ENCODE measurements at places on chromosomes 13 and 19. TPM values are rescaled to one million over a fixed set of nuclear protein-coding genes. Genes with fewer than 3 reads are reported as not detected.

CEACAM3 gene
- polyA plus RNA-seq = not detected

PCDH9 gene
- 0.72 TPM for polyA plus RNA-seq

GRCh38 chr19:43768273-43769050, 12.3 kb downstream of the KCNN4 start:
- no peak for DNase-seq

TM9SF2 gene
- polyA plus RNA-seq = 86.3 TPM

- no peak for DNase-seq
These were observed 43.8 kb upstream of the ZNF728 start for GRCh38 chr19:23046743-23047142.

- DNase-seq = no peak
These were observed 8.3 kb upstream of the KCNN4 start for GRCh38 chr19:43789029-43789428.

GRCh38 chr13:19863323-19864023, at the start of gene ZMYM5:
Gene ZMYM5, minus strand, starts transcription at chr13:19863649. Its CDS starts 11,469 bp downstream, at chr13:19852180.
- peak; percentile 98 for DNase-seq

- DNase-seq = no peak
These were observed at the start of gene OR10H5 for GRCh38 chr19:15787611-15788155. Gene OR10H5, plus strand, starts transcription at chr19:15787661. Its CDS starts 6,388 bp downstream, at chr19:15794049.

GSX1 gene
- polyA plus RNA-seq = not detected

DNA sequence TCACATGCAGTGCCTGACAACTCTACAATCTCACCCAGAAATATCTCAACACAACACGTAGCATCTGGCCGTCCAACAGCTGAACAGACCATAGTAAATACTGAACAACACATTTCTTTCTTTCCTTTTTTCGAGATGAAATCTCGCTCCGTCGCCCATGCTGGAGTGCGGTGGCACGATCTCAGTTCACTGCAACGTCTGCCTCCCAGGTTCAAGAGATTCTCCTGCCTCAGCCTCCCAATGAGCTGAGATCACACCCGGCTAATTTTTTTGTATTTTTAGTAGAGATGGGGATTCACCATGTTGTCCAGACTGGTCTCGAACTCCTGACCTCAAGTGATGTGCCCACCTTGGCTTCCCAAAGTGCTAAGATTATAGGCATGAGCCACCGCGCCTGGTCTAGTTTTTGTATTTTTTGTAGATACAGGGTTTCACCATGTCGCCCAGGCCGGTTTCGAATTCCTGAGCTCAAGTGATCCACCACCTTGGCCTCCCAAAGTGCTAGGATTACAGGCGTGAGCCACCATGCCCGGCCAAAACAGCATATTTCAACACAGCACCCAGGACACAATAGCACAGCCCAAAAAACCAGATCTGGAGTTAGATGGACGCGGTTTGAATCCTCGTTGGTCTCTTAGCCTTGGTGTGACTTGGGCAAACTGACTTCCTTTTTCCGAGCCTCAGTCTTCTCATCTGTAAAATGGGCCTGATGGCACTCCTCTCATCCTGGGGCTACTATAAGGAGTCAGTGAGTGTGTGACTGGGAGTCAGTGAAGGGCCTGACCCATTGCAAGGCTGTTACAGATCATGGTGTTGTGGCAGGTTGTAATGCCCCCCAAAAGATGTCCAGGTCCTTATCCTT, 22.6 kb downstream of the CYP2A6 start:
- DNase-seq = no peak

Data from urinary bladder (tissue), 4 donors.